CMK (cell line): ENCODE measurements at places on chromosomes 7 and 10.

- no peak for DNase-seq
These were observed 3.8 kb downstream of the TMEM184A start for GRCh38 chr7:1552200-1552599.

GRCh38 chr7:3922175-3922635 lies 621.2 kb downstream of the SDK1 start:
- no peak for DNase-seq

DNA sequence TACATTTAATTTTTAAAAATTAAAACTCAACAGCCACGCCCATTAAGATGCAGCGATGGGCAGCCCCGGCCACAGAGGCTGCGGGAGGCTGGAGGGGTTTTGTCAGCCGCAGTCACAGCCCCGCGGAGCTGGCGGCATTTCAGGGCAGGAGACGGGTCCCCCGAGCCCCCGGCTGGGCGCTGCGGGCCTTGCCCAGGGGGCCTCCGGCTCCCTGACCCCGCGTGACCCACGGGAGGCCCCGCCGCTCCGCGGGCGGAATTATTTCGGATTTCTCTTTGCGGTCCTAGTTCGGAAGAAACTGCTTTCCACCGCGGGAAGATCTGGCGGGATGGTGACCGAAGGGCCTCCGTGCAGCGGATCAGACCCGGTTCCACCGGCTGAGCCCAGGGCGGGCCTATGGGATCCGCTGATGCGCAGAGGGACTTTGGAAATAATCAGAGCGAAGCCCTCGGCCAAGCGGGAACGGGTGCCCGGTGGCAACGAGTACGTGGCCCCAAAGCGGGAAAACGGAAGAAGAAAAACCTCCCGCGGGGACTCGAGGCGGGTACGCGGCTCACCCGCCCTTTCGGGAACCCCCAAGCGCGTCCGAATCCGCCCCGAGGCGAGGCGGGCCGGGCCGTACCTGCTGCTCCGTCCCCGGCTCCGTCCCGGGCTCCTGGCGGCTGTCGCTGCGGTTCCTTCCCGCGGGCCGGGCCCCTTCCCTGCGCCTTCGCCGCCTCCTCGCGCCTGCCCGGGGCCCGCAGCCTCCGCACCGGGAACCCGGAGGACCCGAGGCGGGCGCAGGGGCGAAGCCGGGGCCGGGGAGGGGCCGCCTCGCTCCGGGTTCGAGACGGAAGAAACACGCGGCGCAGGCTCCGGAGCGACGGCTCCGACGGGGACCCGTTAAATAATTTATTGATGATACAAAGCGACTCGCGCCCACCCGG lies 1.7 kb downstream of the NKX6-2 start:
- no peak for DNase-seq

DNA sequence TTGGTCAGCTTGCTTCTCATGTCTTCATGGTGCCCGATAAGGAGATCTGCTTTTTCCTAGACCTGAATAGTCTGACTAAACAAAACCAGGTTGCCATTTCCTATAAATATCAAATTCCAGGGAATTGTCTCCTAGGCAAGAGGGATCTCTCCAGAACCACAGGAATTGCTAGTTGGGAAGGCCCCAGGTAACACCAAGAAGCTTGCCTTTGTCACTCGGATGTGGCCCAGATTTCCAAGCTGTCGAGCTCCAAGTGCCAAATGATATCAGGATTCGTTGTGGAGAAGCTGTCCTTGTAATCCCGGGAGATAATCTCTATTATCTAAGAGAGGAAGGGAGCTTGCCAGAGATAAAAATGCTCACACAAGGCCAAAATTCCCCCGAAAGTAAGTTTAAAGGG lies 1288.5 kb upstream of the AUTS2 start:
- DNase-seq: no peak

GRCh38 chr10:133072720-133073390 lies 14.9 kb upstream of the ADGRA1 start:
- no peak for DNase-seq

DNA sequence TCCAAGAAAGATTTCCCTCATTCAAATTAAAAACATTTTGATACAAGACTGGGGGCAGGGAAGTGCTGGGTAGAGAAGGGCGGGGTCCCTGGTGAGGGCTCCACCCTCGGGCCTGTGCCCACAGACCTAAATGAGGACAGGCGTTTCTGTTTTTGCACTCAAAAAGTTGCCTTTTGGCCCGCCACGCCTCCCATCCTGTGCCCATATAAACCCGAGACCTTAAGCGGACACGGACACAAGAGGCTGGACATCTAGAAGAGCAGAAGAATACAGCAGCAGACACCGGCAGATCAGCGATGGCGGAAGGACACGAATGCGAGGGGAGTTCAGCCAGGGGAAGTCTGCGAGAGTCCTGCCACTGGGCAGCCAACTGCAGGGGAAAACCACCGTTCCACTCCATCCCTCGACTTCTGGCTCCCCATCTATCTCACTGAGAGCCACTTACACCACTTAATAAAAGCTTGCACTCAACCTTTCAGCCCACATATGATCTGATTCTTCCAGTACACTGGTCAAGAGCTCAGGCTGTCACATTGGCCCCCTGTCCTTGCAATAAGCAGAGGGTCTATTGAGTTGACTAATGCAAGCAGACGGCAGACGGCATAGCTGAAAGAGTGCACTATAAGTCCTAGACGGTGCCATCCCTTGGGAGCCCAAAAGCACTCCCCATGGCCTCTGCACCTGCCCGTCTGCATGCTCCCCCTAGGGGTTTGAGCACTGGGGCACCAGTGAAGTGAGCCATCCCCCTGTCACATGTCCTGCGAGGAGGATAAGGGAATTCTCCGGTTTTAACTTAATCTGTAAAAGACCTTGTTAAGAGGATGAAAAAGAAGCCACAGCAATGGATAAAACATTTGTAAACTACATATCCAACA lies 181.8 kb upstream of the PRSS1 start:
- no peak for DNase-seq

GRCh38 chr7:100167912-100168323 lies 499 bp downstream of the GAL3ST4 start:
- no peak for DNase-seq

- no peak for DNase-seq
These were observed 60.8 kb downstream of the CARD11 start for GRCh38 chr7:2982831-2983230.

DNA sequence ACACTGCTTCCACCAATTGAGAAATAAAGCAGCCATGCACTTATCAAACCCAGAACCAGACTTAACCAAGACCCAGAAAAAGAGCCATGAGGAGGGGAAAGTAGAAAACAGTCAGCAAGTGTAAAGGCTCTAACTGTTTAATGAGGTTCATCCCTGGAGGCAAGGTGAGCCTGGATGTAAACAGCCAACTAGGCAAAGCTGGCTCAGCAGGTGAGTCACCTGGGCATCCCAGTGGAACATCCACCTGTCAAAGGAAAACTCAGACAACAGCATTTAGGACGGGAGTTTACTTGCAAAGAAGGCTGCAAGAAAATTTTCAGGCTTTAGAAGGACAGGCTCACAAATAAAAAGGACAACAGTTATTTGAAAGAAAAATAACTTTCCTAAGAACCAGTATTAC lies 153.0 kb downstream of the SNX13 start:
- no peak for DNase-seq

DNA sequence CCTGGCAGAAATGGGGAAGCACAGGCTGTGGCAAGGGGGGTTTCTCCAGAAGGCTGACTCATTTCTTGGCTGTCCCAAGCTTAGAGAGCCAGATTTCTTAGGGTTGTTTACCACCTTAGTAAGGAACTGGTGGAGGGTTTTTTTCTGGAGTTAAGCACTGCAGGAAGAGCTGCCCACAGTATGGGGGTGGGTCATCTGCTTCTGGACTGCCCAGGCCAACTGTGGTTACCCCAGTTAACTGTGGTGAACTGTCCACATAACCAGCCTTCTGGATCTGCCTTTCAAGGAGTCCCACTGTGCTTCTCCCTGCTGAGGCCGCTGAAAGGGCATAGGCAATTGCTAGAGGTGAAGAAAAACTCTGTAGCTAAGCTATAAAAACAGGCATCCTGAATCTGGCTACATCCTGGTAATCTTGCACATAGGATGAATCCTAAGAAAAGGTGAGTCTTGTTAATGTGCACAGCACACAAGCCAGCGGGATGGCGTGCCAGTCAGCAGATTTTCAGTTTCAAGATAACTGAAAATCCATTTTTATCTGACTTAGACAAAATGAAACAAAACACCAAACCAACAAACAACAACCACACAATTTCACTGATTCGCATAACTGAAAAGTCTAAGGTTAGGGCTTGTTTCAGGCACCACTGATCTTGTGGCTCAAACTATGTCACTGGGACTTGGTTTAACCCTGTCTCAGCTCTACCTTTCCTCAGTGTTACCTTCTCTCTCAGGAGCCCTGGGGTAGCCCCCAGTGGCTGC lies 21.6 kb upstream of the TSPAN33 start:
- DNase-seq: no peak

- no peak for DNase-seq
These were observed 345.9 kb downstream of the KIF20B start for GRCh38 chr10:90047243-90047729.

- no peak for DNase-seq
These were observed 42.0 kb upstream of the CELF2 start for GRCh38 chr10:10975647-10976046.

DNA sequence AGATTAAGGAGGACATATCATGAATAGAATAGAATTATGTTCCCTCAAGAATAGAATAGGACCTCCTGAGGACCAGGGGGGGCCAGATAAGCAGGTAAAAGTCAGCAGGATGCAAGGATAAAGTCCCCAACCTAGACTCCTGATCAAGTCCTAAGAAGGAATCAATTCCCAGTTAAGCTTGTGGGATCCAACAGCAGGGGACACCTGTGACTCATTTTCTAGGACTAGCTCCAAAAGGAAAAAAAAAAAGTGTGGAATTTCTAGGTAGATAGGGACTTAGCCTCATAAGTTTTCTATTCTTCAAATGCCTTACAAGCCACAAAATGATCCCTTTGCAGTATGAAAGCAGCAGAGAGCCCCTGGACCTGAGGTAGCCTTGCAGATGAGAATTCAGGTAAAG lies 336.2 kb downstream of the WDR11 start:
- no peak for DNase-seq

- DNase-seq: no peak
These were observed 22.9 kb downstream of the ZNF775 start for GRCh38 chr7:150401861-150402631.

DNA sequence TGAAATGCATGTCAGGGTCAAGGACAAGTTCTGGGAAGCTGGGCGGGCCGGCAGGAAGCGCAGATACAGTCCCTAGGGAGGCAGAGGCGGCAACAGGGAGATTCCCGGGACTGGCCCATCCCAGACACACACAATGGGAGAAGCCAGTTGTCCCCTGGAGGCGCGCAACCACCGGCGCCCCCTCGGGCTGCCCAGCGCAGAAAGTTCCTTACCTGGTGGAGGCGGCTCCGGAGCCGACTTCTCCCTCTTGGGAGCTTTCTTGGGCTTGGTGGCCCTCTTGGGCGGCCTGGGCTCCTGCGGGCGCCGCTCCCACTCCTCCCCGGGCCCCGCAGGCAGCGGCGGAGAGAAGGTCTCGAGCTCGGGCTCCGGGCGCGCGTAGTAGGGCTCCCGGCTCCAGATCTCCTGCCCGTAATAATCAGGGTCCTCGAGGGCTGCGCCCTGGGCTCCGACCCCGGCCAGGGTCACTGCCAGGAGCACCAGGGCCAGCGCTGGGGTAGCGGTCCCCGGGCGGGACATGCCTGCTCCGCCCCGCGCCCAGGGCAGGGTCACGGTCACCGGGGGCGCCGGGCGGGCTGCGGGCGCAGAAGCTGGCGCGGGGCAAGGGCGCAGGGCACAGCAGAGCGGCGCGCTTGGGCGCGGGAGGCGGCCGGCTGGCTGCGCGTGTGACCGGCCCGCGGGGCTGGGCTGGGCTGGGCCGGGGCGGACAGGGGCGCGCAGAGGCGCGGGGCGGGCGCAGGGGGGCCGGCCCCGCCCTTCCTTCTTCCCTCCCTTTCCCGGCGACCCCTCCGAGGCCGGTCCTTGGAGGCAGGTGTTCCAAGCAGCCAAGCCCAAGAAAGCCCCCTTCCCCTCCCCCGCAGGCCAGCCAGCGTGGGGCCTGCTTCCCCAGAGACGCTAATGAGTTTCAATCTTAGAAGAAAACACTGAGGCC lies at the start of gene CPXM2:
Gene CPXM2, minus strand, starts transcription at position 664 of the 928 bp plus-strand sequence. Its CDS starts 148 bp downstream, at position 516.
- DNase-seq: no peak

DNA sequence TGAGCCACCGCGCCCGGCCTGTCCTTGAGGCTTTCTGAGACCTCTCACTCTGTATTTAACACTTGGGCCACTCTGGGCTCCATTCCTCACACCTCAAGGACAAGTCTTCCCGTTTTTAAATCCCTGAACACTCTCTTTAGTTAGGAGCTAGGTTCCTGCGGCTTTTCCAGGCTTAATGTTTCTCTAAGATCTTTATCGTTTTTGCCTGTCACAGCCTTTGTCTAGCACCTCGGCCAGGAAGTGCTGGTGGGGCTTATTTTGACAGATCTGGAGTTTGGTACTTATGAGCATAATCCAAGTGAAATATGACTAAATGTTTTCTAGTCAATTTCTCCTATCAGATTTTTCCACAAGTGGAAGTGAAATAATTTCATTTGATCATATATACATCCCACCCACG lies 186.6 kb downstream of the DPY19L1 start:
- no peak for DNase-seq

DNA sequence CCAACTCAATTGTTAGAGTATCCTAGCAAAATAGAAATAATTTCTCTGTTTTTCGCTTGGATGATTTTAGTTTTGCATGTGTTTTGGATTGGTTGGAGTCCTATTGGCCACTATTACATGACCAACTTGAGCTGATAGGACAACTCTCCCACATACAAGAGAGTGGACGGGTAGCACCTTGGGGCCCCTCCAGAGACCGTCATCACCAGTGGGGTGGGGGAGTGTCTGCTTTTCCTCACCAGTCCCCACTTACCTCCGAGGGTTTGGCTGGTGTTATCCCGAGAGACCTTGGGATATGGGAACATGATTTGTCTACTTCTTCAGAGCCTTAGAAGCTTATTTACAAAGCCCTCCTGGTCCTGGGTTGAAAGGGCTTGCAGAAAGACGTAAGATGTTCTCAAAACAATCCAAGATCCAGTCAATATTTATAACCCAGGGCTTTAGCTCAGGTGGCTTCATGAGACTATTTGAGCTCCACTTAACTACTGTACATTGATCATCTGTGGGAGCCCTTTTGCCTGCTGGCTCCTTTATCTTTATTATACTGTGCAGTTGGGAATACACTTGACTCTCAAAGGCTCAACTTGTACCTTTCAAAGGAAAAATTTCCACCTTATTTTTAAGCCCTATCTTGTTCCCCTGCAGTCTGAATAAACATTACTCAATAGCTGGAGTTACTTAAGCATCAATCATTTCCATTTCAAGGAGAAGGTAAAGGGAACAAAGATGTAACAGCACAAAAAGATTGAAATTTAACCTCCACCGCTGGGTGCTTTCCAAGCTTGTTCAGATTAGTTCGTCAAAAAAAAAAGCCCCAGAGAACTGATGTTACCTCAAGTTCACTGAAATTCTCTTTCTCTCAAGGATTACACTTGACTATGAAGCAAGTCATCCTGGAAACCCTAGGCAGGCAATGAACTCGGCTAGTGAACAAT lies 119.7 kb downstream of the WDR11 start:
- DNase-seq: no peak

GRCh38 chr10:102773320-102773719 lies 29.6 kb downstream of the WBP1L start:
- no peak for DNase-seq
